ENCODE measurements at places on chromosomes 3 and 15.

GRCh38 chr3:11907667-11908660, 61.3 kb upstream of the TAMM41 start:
- no peak for DNase-seq

DNA sequence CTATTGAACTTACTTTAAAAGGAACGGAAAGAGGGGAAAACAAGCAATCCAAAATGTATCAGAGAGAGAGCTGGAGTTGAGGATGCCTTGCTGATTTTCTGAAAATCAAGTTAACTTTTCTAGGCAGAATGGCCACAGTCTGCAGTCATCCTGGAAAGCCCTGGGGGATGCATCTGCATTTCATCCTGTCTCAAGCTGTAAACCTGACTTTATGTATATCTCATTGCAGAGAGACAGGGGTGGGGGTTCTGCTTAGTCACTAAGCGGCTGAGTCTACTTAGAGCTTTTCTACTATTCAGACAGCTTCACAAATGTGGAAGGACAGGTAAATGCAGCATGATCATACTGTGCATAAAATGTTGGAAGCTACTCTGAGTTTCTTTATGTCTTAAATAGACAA, 41.4 kb downstream of the MRPS25 start:
- DNase-seq, result no peak

- DNase-seq, result no peak
Observed at GRCh38 chr15:55615445-55615844, 27.3 kb upstream of the PYGO1 start.

DNA sequence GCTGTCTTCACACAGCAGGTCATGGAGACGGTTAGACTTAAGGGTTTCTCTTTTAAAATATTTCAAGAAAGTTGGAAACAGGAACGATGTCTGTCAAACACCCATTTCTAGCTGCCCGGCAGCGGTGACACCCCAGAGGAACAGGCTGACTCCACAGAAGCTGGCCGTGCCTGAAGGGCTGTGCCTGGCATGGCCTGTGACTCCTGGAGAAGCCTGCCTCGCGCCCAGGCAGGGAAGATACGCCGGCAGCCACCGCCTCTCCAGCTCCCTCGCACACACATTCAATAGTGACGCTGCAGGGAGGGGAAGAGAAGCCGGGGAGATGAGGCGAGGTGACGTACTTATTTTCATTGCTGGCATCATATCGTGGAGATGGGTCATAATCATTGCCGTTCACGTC, 59.9 kb downstream of the PCSK6 start:
- no peak for DNase-seq

DNA sequence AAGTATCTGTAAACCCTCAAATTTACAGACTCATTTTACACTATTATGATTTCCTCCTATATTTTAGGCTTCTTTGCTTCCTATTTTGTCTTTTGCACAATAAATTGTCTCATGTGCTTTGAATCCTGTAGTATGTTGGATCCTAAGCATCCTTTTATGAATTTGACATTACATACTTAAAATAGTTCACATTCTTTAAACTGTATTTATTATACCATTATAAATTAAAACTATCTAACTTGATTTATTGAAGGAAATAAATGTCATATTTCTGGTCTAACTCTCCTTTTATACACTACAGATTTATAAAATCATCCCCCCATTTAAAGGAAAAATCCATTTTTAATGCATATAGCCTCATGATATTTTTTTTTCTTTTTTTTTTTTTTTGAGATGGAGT, 32.6 kb downstream of the EHHADH start:
- DNase-seq, result no peak

- DNase-seq, result no peak
Observed at GRCh38 chr15:68833700-68834331, 13.1 kb upstream of the ANP32A start.

DNA sequence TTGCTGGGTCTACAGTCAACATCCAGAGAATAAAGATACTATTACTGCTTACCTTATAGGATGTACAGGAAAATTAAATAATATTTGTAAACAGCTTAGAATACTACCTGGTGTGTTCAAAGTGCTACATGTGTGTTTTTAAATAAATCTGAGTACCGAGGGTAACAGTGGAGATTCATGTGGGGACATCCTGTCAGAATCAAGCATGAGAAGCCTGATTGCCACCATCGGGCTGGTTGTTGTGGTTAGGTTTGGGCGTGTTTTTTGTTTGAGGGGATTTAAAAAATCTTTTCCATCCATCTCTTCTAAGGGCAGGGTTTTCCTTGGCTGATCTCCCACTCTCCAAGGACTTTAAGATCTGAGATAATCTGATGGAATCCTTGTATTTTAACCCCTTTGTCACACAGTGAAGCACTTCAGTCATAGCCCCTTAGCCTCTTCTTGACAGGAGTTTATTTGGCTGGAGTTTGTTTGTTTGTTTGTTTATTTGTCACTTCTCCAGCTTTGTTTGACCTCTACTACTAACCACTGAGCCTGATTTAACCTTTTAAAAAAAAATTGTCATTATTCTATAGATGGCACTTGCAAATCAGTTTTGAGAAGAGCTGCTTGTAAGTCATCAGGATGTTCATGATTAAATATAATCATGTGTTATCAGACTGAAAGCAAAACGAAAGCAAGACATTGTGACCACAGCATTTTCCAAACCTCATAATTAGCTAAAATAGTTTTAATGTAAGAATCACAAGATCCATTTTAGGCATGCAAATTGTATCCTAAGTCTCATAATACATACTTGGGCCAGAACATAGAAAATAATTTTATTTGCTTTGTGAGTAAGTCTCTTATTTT, 72.8 kb upstream of the RARB start:
- no peak for DNase-seq

DNA sequence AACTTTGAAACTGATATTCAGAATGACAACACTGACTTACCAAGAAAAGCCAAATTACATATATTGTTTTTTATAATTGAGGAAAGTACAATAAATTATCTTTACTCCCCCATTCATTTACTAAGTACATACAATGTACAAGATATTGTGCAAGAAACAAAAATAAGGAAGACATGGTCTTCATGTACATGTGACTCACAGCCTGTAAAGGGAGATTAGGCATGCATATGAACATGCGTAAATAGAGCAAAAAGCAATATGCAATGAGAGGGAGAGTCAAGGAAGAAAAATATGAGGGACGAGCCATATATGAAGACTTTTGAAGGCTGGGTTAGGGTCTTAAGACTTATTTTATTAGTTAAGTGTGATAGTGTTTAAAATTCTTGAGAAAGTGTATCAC, 258.4 kb downstream of the GBE1 start:
- no peak for DNase-seq

- no peak for DNase-seq
Observed at GRCh38 chr3:89434621-89435380, 327.4 kb downstream of the EPHA3 start.

DNA sequence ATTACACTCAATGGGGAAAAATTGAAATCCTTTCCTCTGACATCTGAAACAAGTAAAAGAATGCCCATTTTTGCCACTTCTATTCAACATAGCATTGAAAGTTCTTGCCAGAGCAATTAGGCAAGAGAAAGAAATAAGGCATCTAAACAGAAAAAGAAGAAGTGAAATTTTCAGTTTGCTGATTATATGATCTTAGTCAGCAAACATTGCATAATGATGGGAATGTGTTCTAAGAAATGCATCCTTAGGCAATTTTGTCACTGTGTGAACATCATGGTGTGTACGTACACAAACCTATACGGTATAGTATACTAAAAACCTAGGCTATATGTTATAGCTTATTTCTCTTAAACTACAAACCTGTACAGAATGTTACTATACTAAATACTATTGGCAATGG, 278.0 kb downstream of the CGGBP1 start:
- no peak for DNase-seq

- DNase-seq, result no peak
Observed at GRCh38 chr15:59157396-59157795, 49.2 kb upstream of the LDHAL6B start.

GRCh38 chr3:133700351-133700750, 38.6 kb upstream of the TOPBP1 start:
- no peak for DNase-seq

- no peak for DNase-seq
Observed at GRCh38 chr3:71583566-71584393, at the start of gene FOXP1. Gene FOXP1, minus strand, starts transcription at chr3:71583728. Its CDS starts 385,347 bp downstream, at chr3:71198381.

DNA sequence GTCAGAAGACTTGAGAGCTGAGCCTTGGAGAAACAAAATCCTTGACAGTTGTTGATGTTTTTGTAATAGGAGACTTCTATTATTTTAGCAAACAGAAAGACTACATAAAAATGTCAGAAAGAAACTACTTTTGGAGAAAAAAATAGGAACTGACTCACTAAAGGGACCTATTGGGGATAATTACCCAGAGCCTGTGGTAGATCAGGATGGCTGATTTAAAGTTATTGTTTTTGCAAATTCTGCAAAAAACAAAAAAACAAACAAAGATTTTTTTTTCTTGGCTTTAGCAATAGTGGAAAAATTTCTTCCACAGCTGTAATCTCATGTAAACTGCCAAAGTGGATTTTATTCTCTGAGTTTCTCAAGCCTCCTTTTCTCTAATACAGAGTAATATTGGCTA, 101.5 kb upstream of the SATB1 start:
- DNase-seq, result no peak

- DNase-seq, result no peak
Observed at GRCh38 chr15:100341239-100341749, 481 bp downstream of the ADAMTS17 start.

DNA sequence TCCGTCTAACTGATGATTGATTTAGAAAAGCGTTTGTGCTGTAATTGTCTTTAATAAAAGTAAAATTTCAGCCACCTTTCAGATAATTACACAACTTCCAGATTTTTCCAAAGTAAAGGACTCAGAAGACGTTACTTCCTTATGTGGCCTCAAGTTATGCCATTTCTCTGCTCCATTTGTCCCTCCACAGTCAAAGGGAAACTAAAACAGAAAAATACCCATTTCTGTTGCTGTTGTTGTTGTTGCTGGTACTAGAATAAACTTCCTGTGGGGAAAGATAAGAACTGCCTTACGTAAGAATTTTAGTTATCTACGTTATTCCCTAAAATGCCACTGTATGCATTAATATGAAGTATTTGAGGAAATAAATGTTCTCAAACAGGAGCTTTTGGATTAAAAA, 153.9 kb downstream of the P3H2 start:
- DNase-seq, result no peak

- DNase-seq, result no peak
Observed at GRCh38 chr3:2568156-2568555, 469.5 kb downstream of the CNTN4 start.

- DNase-seq, result no peak
Observed at GRCh38 chr15:39404767-39405181, 176.1 kb upstream of the THBS1 start.

DNA sequence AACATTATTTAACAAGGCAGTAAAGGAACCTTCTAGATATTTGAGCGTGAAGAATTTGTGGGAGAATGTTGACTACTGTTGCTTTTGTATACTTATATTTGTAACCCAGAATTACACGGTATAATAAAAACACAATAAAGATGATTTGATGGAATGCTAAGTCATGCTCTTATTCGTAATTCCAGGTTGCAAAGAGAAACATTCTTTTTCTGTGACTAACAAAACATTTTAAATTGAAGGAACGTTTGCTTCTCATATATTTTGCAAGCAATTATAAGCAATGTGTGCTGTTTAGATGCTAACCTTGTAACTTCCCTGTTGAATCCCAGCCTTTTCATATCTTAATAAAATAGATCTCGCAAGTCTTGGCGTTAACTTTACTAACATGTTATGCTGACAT, 124.4 kb upstream of the CGNL1 start:
- no peak for DNase-seq

DNA sequence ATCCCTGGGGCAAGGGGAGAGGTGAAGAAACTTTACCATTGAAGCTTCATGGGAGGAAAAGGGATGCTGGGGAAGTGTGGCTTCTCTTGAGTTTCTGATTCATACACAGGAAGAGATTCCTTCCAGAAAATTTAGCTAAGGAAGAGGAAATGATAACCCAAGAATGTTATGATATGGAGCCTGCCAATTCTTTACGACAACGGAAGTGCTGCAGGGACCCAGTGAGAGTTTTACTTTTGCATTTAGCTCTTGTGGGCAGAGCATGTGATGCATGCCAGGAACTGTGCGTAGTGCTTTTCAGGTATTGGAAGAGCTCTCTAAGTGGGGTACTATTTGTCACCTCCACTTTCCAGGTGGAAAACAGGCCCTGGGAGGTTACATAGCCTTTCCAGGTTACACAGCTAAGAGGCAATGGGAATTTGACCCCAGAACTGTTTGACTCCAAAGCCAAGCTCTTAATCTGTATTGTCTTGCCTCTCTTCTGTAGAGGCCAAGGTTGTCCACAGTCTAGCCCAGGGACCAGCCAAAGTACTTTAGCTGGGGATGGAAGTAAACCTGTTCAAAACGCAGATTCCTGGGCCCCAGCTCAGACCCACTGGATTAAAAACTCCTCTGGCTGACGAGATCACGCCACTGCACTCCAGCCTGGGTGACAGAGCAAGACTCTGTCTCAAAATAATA, 23.0 kb downstream of the CMTM7 start:
- no peak for DNase-seq

GRCh38 chr3:129623447-129624118, 17.1 kb upstream of the PLXND1 start:
- no peak for DNase-seq

DNA sequence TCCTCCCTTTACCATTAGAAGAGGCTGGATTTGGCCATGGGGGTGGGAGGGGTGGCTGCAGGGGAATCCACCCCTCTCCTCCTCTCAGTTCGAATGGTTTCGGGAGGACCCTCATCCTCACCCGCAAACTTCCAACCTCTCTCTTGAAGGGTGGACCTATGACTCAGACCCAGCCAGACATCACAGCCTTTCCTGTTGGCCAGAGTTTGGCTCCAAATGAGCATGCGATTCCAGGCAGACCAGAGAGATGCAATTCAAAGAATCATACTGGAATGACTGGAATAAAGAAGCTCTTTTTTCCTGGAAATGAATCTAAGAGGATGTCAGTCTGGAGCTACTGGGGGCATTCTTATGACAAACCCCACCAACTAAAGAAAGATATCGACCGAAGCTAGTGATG, 516.7 kb upstream of the MDFIC2 start:
- DNase-seq, result no peak

- no peak for DNase-seq
Observed at GRCh38 chr3:39388741-39389248, 5.6 kb downstream of the SLC25A38 start.

- DNase-seq, result no peak
Observed at GRCh38 chr15:73621286-73621826, 11.8 kb downstream of the NPTN start.

- DNase-seq, result no peak
Observed at GRCh38 chr3:69787436-69788168, 48.3 kb downstream of the MITF start.

- no peak for DNase-seq
Observed at GRCh38 chr3:59872128-59872527, 822.3 kb upstream of the CFAP20DC start.
